Stimulated activated CD8-positive, alpha-beta memory T cell treated with anti-CD3 and anti-CD28 coated beads, Interleukin-4, amount 100 ng/mL, for 48 hours (primary cell): ENCODE measurements at places on chromosomes 2 and 18.

- no peak for DNase-seq
Observed at GRCh38 chr2:41928526-41928925, 119.3 kb upstream of the PKDCC start.

GRCh38 chr18:34757666-34758065, 47.6 kb downstream of the DTNA start:
- DNase-seq: no peak

DNA sequence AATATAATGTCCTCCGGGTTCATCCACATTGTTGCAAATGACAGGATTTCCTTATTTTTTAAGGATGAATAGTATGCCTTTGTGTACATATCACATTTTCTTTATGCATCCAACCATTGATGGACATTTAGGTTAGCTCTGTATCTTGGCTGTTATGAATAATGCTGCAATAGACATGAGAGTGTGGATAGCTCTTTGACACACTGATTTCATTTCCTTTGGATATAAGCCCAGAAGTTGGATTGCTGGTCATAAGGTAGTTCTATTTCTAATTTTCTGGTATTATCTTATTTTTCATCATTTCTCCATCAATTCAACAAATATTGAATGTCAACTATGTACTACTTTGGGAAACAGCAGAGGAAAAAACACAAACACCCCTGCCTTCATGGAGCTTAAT, 423.3 kb downstream of the MTX2 start:
- DNase-seq: no peak

DNA sequence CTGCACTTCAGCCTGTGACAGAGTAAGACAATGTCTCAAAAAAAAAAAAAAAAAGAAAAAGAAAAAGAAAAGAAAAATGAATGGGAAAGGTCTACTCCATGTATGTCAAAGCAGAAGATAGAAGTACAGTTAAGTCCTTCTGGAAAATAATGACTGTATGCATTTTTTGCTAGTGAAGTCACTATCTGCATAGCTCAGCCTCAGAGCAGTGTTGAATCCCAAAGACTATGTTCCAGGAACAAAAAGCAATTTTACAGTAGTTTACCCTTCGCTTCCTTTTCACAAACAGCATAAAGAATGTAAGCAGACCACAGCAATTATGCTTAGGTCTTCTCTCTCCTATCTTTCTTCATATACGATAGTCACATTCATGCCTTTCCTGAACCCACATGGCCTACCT, 497.4 kb downstream of the CMPK2 start:
- no peak for DNase-seq

DNA sequence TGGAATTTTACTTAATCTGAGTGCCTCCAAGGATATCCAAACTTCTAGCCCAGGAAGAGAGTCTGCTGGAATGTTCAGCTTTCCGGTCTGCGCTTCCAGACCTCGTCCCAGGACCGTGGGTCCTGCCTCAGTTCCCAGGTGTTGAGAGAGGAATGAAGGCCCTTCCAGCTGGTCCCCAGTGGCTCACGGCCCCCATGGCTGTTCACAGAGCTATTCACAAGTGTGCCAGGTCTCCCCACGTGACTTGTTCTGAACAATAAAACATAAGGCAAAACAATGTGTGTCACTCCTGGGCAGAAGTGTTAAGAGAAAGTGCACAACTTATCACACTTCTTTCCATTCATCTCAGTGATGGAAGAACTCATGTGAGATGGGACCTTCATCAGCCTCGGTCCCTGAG, 20.1 kb upstream of the TEX51 start:
- no peak for DNase-seq

- no peak for DNase-seq
Observed at GRCh38 chr2:160258492-160258805, 58.4 kb upstream of the ITGB6 start.

GRCh38 chr2:112593736-112594135, 9.3 kb downstream of the CHCHD5 start:
- no peak for DNase-seq

GRCh38 chr2:56325661-56326345, 142.0 kb downstream of the CCDC85A start:
- no peak for DNase-seq

DNA sequence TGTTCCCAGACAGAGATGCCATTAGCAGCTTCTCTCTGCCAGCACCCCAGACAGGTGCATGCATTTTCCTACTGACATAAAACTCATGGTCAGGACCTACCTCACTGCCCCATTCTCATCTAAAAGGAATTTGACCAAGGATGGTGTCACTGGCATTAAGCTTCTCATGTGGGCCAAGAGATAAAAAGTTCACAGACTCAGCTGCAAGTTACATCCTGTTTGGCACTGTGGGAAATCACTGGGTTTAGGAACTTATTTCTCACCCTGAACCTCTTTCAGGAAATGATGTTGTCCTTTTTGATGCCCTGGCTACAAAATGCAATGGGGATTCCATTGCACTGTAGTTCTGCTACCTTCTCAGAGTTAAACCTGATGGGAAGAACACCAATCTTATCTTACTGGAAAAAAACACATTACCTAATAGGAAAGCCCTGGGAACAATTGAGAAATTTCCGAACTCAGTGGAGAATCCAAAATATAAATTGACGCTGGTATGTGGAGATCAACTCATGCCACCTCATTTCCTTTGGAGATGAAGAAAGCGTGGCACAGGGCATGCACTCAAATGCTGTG, 252.1 kb upstream of the COPS8 start:
- no peak for DNase-seq

DNA sequence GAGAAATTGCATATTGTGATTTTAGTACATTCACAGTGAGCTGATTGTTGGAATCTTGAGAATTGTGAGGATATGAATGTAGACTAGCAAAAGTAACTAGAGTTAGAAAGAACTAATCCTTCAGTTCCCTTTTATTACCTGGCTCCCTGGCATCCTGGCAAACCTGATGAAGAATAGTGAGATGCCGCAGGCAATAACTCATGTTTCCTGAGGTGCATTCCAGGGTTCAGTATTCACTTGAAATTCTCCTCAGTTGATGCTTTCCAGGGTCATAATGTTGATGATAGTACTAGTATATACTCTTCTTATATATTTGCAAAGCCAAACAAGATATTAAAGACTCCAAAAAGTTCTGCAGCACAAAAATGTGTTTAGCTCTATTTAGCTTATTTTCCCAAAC, 432.1 kb upstream of the CELF4 start:
- DNase-seq: no peak

DNA sequence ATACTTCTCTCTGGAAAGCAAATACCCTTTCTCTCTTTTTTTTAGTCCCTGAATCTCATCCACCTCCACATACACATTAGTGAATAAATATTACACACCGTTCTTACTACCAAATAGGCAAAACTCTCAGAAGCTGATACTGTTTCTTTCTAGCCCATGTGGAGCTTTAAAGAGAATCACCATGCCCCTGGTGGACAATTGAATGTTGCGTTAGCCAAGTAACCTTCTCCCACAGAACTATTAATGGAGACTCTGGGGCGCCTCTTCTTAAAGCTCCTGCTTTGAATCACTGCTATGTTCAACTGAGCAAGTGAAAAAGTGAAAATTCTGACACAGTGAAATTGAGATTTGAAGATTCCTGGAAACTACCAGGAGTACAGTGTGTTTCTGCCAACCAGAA, 522.8 kb upstream of the CDH7 start:
- DNase-seq: no peak
